ENCODE measurements at places on chromosomes 4 and X.

- DNase-seq: no peak
Observed at GRCh38 chr4:108731006-108731405, 31.8 kb downstream of the ETNPPL start.

GRCh38 chr4:72338060-72338459, 231.0 kb downstream of the ADAMTS3 start:
- DNase-seq: no peak

DNA sequence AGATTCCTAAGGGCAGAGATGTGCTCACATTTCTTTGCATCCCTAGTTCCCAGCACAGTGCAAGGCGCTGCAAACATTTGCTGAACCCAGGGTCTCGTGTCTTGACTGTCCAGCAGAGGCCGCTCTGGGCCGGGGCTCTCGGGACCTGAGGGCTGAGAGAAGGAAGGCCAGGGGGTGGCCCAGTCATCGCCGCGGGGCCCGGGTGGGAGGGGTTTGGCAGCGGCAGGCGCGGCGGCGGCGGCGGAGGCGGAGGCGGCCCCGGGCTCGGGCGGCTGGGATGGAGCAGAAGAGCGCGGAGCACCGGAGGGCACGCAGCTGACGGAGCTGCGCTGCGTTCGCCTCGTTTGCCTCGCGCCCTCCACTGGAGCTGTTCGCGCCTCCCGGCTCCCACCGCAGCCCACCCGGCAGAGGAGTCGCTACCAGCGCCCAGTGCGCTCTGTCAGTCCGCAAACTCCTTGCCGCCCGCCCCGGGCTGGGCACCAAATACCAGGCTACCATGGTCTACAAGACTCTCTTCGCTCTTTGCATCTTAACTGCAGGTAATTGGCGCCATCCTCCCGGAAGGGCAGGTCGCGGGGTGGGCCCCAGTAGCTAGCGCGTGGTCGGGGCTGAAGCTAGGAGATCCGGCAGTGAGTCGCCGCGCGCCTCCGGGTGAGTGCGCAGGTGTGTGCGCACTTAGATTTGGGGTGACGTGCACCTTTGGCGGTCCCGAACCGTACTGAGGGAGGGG, at the start of gene PARM1:
Gene PARM1, plus strand, starts transcription at position 285 of the 730 bp plus-strand sequence. Its CDS starts 212 bp downstream, at position 497.
- no peak for DNase-seq

DNA sequence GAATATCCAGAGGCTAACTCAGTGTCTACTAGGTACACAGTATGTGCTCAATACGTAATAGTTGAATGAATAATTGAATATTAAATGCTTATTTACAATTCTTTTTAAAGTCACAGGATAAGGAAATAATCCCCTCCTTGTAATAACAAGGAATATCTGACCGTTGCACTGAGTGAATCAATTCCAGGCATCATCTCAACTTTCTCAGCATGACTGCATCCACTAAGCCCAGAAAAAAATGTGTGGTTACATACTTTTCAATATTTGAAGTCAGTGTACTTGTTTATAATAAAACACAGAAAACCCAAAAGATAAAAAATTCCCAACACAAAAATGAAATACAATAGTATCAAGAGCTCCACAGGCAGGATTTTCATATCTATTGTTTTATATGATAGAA, 105.4 kb downstream of the TMEM144 start:
- no peak for DNase-seq

DNA sequence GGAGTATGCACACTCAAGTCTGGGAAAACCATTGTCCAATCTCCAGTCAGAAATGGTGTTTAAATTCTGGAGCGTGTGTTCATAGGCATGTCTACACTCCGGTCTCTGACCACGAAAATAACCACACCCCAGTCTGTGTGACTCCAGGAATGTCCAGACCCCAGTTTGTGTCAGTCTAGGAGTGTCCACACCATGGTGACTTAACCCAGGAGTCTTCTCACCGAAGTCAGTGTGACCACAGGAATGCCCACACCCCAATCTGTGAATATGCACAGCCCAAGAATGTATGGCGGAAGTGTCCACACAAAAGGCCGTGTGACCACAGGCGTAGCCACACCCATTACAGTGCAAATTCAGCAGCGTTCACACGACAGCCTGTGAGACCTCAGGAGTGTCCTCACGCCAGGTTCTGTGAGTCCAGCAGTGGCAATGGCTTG, 11.4 kb downstream of the FTSJ1 start:
- no peak for DNase-seq

GRCh38 chrX:74408304-74408703, 13.0 kb upstream of the SLC16A2 start:
- no peak for DNase-seq

GRCh38 chrX:29431895-29432294, 783.5 kb upstream of the MAGEB2 start:
- DNase-seq: no peak

GRCh38 chr4:116688536-116688935, 396.8 kb downstream of the TRAM1L1 start:
- no peak for DNase-seq

GRCh38 chr4:96955226-96955625, 1115.3 kb downstream of the PDHA2 start:
- no peak for DNase-seq

DNA sequence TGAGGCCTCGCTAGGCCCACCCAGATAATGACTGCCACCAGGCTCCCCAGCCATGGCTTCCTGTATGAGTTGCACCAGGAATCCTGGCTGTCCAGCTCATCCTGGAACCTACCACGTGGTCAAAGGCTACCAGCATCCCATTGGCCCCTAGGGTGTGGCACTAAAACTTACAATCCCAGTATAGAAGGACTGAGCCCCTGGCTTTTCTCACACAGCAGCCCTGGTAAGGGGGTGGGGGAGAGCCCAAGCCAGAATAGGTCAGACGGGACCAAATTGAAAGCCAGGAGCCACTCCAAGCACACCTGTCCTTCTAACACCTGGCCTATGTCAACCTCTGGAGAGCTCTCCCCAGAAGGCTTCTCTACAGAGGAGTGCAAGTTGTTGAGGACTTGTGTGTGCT, 269.3 kb upstream of the AGTR2 start:
- DNase-seq: no peak

GRCh38 chr4:41540687-41541086, 2.7 kb downstream of the LIMCH1 start:
- DNase-seq: no peak

DNA sequence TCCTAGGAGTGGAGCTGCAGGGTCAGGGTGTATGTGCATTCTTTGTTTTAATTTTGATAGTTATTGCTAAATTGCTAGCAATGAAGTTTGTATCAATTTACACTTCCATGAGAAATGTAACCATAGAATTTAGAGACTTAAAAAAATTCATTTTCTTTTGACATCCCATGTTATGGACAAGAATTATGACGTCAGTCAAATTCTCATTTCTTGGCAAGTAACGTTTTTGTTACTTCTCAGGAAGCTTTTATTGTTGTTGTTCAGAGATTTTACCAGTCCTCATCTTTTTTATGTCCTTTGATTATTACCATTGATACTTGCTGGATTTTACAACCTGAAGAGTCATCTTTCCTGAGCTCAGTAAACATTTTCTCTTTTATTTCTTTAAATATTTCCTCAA, 417.5 kb upstream of the ARX start:
- DNase-seq: no peak

GRCh38 chrX:68203646-68204045, 229.6 kb downstream of the OPHN1 start:
- DNase-seq: no peak

- DNase-seq: peak; percentile 35
Observed at GRCh38 chr4:3442959-3443749, 1.4 kb downstream of the HGFAC start.

- DNase-seq: no peak
Observed at GRCh38 chr4:41976775-41977516, 4.6 kb upstream of the DCAF4L1 start.

GRCh38 chr4:82797405-82798111, 1.0 kb downstream of the SCD5 start:
- DNase-seq: no peak

DNA sequence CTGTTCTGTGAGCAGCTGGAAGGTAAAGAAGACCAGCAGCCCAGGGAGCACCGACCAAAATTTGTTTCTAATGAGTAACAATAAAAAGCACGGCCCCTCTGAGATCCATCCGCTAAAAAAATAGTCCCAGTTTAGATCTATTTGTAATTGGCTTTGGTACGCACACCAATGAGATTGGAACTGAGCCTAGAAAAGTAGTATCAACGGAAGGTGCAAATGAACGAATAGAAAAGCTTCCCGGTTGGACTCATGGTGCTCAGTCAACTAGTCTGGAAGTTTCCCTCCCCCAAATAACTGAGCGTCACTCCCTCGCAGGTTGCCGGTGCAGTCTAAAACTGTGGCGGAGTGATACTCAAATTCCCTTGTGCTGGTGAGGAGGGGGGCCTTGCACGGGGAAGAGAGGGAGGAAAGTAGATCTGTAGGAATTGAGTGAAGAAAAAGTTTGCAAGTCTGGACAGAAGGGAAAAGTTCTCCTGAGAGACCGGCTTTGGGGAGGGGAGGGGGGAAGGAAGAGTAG, at the start of gene COL4A5:
Gene COL4A5, plus strand, starts transcription at position 413 of the 517 bp plus-strand sequence. CDS start 288 bp downstream, outside the sequence.
- peak; percentile 67 for DNase-seq

DNA sequence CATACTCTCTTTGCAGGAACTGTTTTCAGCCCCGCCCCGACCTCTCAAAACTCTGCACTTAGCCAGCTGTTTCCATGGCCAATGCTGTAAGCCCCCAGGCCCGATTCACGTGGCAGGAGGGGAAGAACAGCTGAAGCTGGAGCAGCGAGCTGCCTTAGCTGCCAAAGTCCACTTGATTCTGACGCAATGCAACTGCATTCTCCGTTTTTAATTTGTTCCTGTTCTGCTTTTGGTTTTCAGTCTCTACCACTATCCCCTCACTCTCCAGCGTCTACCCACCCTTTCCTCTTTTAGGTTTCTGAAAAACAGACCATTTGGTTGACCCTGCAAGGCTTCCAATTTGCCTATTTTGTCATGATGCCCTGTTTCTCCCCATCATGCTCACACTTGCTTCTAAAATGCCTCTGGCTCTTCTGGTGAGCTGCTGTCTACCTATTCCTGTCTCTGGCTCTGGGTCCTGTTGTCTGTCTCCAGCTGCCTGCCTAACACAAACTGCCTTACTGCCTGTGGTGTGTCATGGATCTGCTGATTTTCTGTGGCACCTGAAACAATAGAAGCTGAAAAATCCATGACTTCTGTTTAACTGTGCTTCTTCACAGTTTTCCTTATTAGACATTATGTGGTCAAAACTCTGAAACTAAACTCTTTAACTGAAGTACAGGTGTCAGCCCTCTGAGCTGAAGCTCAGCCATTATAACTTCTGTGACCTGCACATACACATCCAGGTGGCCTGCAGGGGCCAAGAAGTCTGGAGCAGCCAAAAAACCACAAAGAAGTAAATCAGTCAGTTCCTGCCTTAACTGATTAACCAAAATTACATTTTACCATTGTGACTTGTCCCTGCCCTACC, 160.5 kb upstream of the AGTR2 start:
- DNase-seq: no peak

- no peak for DNase-seq
Observed at GRCh38 chrX:23664496-23664895, 2.8 kb upstream of the PRDX4 start.

DNA sequence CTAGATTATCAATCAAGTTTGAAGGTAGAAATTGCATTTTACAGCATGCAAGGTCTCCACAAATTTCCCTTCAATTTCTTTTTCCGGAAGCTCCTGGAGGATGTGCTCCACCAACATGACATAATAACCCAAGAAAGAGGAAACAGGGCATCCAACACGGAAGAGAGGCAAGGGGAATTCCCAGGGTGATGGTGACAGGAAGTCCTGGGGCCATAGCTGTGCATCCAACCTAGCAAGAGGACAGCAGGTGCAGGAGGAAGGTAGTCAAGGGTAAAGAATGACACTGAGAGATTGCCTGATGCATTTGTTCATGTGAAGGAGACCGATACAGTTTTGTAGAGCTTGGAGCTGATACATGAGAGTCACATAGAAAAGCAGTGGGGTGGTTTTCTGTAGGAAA, 115.7 kb upstream of the LSM6 start:
- DNase-seq: no peak

DNA sequence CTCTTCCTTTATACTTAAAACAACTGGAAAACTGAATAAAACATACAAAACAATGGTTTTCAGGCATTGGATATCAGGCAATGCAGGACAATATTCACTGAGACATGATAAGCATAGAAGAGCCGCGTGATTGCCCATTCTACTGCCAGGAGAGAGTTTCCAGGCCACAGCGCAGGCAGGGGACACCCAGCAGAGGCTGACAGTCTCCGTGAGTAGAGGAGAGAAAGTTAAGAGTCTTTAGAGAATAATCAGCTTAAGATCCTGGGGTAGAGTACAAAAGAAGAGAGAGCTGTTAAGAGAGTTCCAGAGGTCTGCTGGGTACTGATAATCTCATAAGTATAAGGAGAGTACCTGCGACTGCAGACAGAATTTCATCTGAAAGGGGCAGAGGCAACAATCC, 18.4 kb upstream of the FRAS1 start:
- no peak for DNase-seq

DNA sequence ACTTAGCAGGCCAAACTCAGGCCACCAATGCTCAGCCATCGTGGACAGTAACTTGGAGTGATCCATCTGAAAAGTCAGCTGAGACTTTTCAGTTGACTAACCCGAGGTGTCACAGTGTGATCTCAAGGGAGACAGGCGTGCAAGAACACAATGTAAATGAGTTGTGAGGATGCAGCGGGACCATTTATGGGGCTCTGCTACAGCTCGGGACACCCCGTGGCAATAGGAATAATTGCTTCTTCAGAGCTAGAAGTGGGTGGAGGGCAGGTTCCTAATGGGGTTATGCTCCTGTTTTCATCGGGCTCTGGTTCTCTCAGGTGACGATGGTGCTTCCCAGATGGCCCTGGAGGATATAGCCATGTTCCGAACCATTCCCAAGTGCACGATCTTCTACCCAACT, 27.3 kb downstream of the TKTL1 start:
- DNase-seq: no peak

- DNase-seq: no peak
Observed at GRCh38 chrX:130974323-130974722, 71.3 kb upstream of the ENOX2 start.

DNA sequence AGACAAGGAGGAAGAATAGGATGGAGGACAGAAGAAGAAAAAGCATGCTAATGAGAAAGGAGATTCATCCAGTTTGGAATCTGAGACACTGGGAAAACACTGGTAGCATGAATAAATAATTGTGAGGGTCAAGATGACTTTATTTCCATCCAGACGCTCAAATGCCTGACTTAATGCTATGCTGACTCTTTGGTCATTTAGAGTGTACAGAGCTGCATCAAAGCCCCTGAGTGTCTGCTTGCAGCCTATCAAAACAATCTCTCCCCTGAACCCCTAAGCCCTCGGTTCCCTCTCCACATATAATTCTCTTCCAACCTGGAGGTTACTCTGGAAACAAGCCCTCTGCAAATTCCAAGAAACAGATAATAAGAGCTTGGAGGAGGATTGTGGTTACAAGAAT, 208.8 kb downstream of the MAGEB17 start:
- no peak for DNase-seq

- peak; percentile 3 for DNase-seq
Observed at GRCh38 chr4:168453146-168453545, 27.1 kb downstream of the DDX60L start.

GRCh38 chr4:74631338-74631737, 163.0 kb downstream of the BTC start:
- no peak for DNase-seq

GRCh38 chr4:92304606-92305005, 840 bp downstream of the GRID2 start:
- DNase-seq: no peak

Data from NCI-H1092 (cell line).